ENCODE measurements at places on chromosomes 2 and 18.
A peak's percentile ranks its signal among the peaks of the same experiment; 100 is the strongest.

GRCh38 chr18:61606759-61607158 lies 273.5 kb downstream of the CDH20 start:
- DNase-seq, result no peak

DNA sequence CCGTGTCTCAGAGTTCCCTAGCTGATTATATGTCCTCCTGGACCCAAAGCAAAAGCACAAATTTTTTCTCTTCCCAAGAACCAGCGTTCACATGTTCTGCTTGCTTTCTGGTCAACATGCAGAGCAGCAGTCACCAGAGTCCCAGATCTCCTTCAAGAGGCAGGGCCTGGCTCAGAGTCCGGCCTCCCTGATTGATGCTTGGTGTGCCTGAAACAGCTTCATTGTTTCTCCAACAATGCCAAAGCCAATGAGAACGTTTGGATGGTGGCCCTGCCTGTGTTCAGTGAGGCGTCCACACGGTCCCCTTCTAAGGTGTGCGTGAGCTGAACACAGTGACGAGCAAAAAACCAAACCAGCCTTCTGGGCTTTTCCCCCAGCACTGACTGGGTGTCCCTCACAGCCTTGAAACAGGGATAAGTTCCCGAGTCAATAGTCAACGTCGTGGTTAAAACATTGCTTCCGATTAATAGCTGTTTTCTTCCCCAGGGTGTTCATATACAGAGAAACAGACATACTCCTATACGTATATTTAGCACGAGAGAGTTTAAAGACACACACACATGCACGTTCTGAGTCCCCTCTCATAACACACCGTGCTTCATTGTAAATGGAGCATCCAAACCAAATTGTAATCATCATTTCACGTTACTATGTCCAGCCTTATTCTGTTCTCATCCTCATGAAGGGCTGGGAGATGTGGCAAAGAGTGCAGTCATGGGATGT lies 19.3 kb upstream of the POU3F3 start:
- DNase-seq, result no peak

GRCh38 chr18:34767601-34768027 lies 57.5 kb downstream of the DTNA start:
- no peak for DNase-seq

DNA sequence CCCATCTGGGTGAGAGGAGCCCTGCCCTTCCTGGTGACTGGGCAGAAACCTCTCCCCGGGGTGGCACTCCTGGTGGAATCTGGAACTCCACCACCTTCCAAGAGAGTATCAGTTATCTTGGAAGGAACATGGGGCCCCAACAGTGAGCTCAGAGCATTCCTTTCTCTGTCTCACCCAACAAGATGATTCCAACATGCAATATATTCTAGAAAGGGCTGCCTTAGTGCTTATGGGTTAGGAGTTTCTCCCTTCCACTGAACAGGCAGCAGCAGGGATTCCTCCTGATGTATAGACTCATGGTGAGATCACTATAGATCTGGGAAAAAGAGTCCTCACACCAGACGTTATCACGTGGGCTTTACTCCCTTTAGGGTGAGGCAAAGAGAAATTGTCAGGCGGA lies 147.1 kb downstream of the COL4A4 start:
- no peak for DNase-seq

- peak; percentile 9 for DNase-seq
Measured at GRCh38 chr18:45774065-45774521, 50.1 kb downstream of the SLC14A1 start.
